Activated effector memory CD4-positive, alpha-beta T cell treated with anti-CD3 and anti-CD28 coated beads, Interleukin-2, amount 50 U/mL, for 16 hours (primary cell): ENCODE measurements at places on chromosomes 5 and 9.

- DNase-seq = no peak
Measured at GRCh38 chr9:127307802-127308201, 43.2 kb downstream of the GARNL3 start.

DNA sequence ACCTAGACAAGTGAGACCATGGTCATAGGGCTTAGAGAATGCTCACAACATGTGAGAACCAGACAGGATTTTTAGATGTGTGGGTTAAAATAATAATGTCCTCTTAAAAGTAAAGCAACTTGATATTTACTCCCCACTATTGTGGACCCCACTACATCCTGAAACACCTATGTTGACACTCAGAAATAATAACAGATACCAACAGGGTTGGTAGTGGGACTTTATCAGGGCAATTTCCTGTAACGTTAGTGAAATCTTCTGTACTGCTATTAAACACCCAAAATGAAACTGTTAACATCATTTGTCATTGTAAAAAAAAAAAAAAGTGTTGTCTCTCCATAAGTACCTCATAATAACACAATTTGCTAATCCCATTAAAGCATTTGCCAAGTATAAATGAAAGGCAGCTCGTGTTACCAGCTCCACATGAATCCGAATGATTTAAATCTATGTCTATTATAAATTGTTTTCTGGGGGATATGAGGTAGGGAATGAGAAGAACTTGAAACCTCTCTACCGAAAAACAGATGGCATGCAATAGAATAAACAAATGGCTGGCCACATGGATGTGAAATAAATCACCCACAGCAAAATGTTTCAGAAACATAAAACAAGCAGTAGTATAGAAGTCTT is 285.9 kb downstream of the ARHGEF28 start:
- no peak for DNase-seq

DNA sequence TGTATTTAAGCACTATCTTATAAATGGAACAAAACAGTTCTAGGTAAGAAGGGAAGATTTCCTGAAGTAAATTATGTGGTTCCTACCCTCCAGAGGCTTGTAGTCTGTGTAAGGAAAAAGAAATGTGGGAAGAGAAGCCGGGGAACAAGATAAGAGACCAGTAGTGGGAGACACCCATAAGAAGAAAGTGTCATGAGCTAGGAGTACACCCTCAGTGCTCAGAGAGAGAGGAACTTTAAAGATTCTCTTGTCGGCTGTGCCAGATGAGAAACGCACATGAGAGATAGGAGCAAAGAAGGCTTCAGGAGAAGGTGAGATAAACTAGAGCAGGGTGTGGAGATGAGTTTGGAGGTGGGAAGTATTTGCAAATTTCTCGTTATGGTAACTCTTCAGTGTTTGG is 18.1 kb downstream of the SLC36A1 start:
- no peak for DNase-seq

DNA sequence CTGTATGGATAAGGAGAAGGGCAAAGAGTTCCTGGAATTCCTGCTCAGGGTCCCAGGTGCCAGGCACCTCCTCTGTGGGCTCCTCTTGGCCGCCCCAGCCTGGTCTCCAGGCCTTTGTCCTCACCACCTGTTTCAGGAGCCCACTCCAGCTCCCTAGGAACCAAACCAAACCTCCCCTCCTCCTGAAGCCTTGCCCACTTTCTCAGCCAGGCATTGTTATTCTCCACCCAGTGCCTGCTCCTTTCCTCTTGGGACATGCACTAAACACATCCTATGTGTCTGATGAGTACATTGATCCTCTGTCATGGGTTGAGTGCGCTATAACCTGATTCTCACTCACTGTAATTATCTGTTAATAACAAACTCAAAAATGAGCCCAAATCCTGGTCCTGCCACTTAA is 189.8 kb downstream of the SPOCK1 start:
- no peak for DNase-seq

DNA sequence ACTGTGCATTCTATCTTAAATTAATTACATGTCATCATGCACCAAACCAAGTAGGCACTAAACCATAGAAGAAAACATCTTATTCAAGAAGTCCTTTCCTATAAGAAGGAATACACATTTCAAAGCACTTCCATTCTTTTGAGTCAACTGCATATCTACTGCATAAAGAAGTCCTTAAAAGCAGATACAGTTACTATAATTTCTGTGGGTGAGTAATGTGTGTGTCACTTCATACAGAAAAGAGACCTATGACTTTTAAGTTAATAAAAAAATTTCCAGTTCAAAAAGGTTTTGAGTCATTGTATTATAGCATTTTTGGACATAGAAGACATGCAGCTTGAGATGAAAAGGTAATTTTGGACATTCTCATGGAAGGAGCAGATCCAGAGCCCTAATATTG is 125.0 kb downstream of the DTWD2 start:
- no peak for DNase-seq

DNA sequence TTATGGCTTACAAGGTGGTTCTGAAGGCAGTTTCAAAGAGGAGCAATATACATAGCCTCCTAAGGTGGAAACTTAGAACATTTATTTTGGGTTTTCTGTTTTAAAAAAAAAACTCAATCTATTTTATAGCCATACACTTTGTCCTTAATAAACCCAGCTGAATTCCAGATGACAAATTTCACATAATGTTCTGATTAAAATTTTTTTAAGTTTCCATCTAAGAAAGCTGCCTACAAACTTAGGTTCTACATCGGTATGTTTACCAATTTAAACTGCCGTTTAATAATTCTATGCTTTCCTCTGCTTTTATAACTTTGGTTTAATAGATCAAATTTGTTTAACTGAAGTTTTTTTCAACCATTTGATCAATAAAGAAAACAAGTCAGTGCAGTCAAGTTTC is 12.5 kb downstream of the NR3C1 start:
- no peak for DNase-seq

GRCh38 chr5:54672871-54673270 is 155.3 kb downstream of the SNX18 start:
- DNase-seq = no peak

GRCh38 chr5:14016549-14016948 is 72.1 kb upstream of the DNAH5 start:
- DNase-seq = no peak

GRCh38 chr9:78121488-78121887 is 89.9 kb upstream of the GNAQ start:
- DNase-seq = peak; percentile 79

- DNase-seq = peak; percentile 68
Measured at GRCh38 chr9:93827545-93828330, 127.4 kb downstream of the BARX1 start.
